HCT116 (cell line): ENCODE measurements at places on chromosomes 3 and 15.

- H3K4me1 ChIP-seq: no peaks in the 10 kb centered on the region
- H3K4me3 ChIP-seq: no peak overlapping the region
- no peak overlapping the region for H3K27ac ChIP-seq
- no peaks in the 10 kb centered on the region for H3K36me3 ChIP-seq
- no peaks in the 10 kb centered on the region; the same call in 1 of the 2 replicates for H3K27me3 ChIP-seq
Observed at GRCh38 chr3:169633105-169633504, 30.4 kb downstream of the MECOM start.

DNA sequence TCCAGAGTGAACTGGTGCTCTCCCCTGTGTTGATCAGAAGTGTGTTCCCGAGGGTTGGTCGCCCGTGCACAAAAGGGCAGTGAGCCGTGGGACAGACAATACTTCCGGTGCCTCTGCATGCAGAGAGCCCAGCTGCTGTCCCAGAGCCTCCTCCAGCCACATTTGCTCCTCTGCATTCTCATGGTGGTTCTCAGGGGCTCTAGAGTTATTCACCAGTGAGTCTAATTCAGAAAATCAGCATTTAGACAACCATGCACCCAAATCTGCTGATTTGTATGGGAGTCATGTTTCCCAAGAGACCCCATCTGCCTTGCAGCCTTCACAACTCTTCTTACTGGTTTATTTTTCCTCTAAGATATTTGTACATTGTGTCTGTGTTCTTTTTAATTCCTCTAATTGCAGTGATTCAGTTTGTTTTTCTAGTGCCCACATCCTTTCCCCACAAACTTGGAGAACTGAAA lies 107.0 kb upstream of the SPRED1 start:
- H3K36me3 ChIP-seq: no peaks in the 10 kb centered on the region
- no peak overlapping the region for H3K4me3 ChIP-seq
- no peak for DNase-seq
- H3K27ac ChIP-seq: no peak overlapping the region
- H3K27me3 ChIP-seq: no peaks in the 10 kb centered on the region
- H3K4me1 ChIP-seq: no peaks in the 10 kb centered on the region

GRCh38 chr3:181493423-181493822 lies 218.3 kb upstream of the SOX2 start:
- H3K4me3 ChIP-seq: no peak overlapping the region
- H3K4me1 ChIP-seq: no peaks in the 10 kb centered on the region
- H3K36me3 ChIP-seq: no peaks in the 10 kb centered on the region
- DNase-seq: no peak
- no peak overlapping the region for H3K27ac ChIP-seq
- H3K27me3 ChIP-seq: peaks cover 33% of the 10 kb centered on the region

DNA sequence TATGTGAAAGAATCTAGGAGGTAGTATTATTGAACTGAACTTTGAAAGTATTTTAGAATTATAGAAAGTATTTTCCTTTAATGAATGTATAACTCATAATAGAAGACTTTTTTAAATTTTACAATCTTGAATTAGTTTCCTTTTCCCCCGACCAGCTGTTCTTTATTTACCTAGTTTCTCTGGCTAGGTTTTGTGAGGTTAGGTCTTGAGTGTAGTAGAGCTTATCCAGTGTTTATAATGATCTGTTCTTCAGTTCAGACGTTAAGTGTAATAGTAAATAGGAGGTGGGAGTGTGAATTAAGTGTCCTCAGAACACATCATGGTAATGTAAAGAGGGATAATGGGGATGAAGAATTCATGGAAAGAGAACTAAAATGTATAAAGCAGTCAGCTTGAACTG lies 93.8 kb downstream of the MYRIP start:
- H3K36me3 ChIP-seq: no peaks in the 10 kb centered on the region
- H3K27ac ChIP-seq: no peak overlapping the region
- no peak overlapping the region for H3K4me3 ChIP-seq
- no peaks in the 10 kb centered on the region for H3K4me1 ChIP-seq
- no peaks in the 10 kb centered on the region; the same call in none of the 2 replicates for H3K27me3 ChIP-seq

DNA sequence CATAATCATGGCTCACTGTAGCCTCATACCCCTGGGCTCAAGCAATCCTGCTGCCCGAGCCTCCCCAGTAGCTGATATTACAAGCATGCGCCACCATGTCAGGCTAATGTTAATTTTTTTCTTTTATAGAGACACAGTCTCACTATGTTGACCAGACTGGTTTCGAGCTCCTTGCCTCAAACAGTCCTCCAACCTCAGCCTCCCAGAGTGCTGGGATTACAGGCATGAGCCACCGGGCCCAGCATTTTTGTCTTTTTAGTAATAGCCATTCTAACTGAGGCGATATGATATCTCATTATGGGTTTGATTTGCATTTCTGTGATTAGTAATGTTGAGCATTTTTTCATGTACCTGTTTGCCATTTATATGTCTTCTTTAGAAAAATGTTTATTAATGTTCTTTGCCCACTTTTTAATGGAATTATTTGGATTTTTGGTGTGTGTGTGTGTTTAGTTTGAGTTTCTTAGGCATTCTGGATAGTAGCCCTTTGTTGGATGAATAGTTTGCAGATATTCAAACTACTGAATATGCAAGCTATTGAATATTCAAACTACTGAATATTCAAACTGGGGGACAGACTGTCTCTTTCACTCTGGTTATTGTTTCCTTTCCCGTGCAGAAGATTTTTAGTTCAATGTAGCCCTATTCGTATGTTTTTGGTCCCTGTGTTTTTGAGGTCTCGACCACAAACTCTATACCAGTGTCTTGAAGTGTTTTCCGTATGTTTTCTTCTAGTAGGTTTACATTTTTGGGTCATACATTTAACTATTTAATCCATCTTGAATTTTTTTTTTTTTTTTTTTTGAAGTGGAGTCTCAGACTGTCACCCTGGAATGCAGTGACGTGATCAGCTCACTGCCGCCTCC lies 39.2 kb downstream of the CCDC66 start:
- H3K27me3 ChIP-seq: no peaks in the 10 kb centered on the region
- H3K27ac ChIP-seq: no peak overlapping the region
- no peak for DNase-seq
- H3K4me1 ChIP-seq: no peaks in the 10 kb centered on the region
- H3K4me3 ChIP-seq: no peak overlapping the region
- H3K36me3 ChIP-seq: peaks cover 10% of the 10 kb centered on the region

DNA sequence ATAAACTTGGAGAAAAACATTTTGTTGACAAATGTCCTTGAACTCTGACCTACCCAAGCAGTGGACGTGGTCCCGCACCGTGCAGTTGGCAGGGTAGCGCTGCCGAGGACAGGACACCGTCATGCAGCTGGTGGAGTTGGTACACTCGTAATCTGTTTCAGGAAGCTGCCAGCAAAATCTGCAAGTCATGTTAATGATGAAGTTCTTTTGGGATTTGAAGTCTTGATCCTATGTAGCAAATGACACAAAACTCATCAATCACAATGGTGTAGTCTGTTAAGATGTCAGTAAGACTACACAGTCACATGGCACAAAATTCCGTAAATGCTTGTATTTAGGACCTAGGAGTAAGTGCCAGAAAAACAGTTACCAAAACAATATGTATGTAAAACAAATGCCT lies 5.5 kb downstream of the TM2D3 start:
- no peak overlapping the region for H3K4me3 ChIP-seq
- H3K4me1 ChIP-seq: 0 out of 2 replicates have a peak, but pooled peaks cover 6% of the 10 kb centered on the region
- H3K36me3 ChIP-seq: peaks cover 44% of the 10 kb centered on the region; the same call in 1 of the 2 replicates
- no peaks in the 10 kb centered on the region for H3K27me3 ChIP-seq
- DNase-seq: no peak
- H3K27ac ChIP-seq: no peak overlapping the region

- no peak for DNase-seq
- H3K4me1 ChIP-seq: no peaks in the 10 kb centered on the region
- no peaks in the 10 kb centered on the region for H3K27me3 ChIP-seq
- H3K4me3 ChIP-seq: no peak overlapping the region
Observed at GRCh38 chr3:126555795-126556636, 2.7 kb downstream of the C3orf22 start.

GRCh38 chr3:78736863-78737262 lies 1030.9 kb downstream of the ROBO1 start:
- no peak overlapping the region for H3K4me3 ChIP-seq
- H3K36me3 ChIP-seq: no peaks in the 10 kb centered on the region
- H3K27me3 ChIP-seq: no peaks in the 10 kb centered on the region
- no peaks in the 10 kb centered on the region for H3K4me1 ChIP-seq
- H3K27ac ChIP-seq: no peak overlapping the region

GRCh38 chr3:111610612-111611054 lies 15.5 kb upstream of the ZBED2 start:
- peaks cover 58% of the 10 kb centered on the region for H3K4me1 ChIP-seq
- H3K36me3 ChIP-seq: no peaks in the 10 kb centered on the region
- H3K4me3 ChIP-seq: peak overlapping the region; percentile 22
- no peaks in the 10 kb centered on the region for H3K27me3 ChIP-seq

DNA sequence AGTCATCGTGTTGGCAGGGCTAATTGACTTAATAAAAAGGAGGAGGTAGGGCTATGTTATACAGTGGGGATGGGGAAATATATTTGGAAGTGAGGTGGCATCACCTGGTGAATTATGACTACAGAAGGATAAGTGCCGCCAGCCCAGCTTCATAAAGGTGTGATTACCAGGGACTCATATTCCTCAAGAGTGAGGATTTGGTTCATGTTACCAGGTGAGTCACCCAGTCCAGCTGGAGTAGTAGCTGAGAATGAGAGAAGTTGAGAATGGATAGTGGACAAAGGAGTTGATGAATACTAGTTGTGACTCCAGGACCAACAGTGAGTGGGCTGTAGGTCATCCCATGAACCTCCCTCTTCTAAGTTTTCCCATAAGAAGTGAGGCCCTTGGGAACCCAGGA lies 143.0 kb upstream of the GALNT15 start:
- H3K27ac ChIP-seq: no peak overlapping the region
- H3K36me3 ChIP-seq: no peaks in the 10 kb centered on the region
- DNase-seq: no peak
- H3K27me3 ChIP-seq: no peaks in the 10 kb centered on the region
- H3K4me3 ChIP-seq: no peak overlapping the region
